Activated CD4-positive, alpha-beta T cell treated with anti-CD3 and anti-CD28 coated beads, Interleukin-2, amount 10 ng/mL, durations not matched to agents 7 days and 5 days (primary cell): ENCODE measurements at places on chromosomes 13 and 19. TPM values are rescaled to one million over a fixed set of nuclear protein-coding genes. Genes with fewer than 3 reads are reported as not detected.

GRCh38 chr13:50690006-50690405 is 153.5 kb downstream of the DLEU7 start:
- no peaks in the 10 kb centered on the region for H3K36me3 ChIP-seq
- no peak for DNase-seq
- H3K27ac ChIP-seq = no peak overlapping the region
- H3K27me3 ChIP-seq = peaks cover 2% of the 10 kb centered on the region

ADGRE3 gene
- not detected for total RNA-seq

GRCh38 chr19:6069268-6069791 is 41.0 kb downstream of the RFX2 start:
- no peaks in the 10 kb centered on the region for H3K36me3 ChIP-seq
- DNase-seq = peak; percentile 17
- peaks cover 17% of the 10 kb centered on the region for H3K27me3 ChIP-seq
- H3K27ac ChIP-seq = peak overlapping the region; percentile 79
- no peak overlapping the region for H3K4me3 ChIP-seq

DNA sequence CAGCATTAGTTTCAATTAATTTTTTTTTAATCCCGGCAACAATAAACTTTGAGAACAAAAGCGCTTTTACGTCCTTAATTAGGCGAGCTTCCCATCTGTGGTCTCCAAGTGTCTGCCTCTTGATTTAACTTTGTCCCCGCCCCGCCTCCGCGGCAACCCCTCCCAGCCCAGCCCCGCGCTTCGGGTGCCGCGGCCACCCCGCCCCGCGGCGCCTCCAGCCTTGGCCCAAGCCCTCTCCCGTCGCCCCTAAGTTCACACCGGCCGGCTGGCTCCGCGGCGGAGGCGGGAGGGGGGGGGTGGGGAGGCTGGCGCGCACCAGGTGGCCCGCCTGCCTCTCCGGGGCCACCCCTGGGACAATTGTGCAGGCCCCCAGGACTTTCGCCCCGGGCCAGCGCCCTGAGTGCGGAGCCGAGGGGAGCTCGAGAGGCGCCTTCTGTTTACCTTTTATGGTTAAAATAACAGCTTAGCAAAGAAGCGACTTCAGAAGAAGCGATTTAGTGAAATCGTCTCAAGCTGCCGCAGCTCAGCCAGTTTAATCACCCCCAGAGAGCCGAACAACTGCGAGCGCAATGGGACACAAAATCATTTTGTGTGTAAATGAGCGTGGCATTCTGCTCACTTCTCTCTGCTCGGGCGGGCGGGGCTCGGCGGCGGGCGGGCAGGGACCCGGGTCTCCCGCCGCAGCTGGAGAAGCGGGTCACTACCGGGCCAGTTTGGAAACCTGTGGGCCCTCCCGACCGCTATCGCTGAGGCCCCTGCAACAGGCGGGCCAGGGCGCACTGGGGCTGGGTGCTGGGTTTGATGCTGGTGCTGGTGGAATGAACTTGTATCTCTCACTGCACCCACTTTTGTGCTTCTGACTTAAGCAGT is 1.4 kb downstream of the KCTD15 start:
- H3K27me3 ChIP-seq = peaks cover 34% of the 10 kb centered on the region
- H3K36me3 ChIP-seq = no peaks in the 10 kb centered on the region
- peaks cover 2% of the 10 kb centered on the region for H3K4me1 ChIP-seq
- DNase-seq = no peak
- H3K27ac ChIP-seq = no peak overlapping the region

GRCh38 chr13:108425056-108425455 is 155.5 kb downstream of the TNFSF13B start:
- no peaks in the 10 kb centered on the region for H3K4me1 ChIP-seq
- no peaks in the 10 kb centered on the region for H3K27me3 ChIP-seq
- H3K27ac ChIP-seq = no peak overlapping the region
- DNase-seq = no peak

FLT1 gene
- total RNA-seq = 0.71 TPM

DNA sequence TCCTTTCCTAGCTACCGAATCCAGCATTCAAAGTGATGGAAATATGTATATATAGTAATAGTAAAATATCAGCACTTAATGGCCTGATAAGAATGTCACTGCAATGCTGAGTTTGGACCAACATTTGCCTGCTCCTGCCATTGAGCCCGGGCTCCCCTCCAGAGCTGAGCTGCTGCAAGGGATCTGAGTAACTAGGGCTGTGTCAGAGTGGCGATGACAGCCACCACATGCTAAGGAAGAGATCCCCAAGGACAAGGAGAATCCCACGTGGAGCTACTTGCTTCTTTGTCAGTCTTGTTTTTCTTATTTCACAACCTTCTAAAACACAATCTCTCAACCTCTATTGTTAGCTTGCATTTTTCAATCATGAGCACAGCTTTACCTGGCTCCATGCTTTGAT is 19.5 kb upstream of the ALOX5AP start:
- H3K27ac ChIP-seq = no peak overlapping the region
- H3K4me1 ChIP-seq = peaks cover 36% of the 10 kb centered on the region
- H3K4me3 ChIP-seq = no peak overlapping the region
- no peaks in the 10 kb centered on the region for H3K36me3 ChIP-seq
- H3K27me3 ChIP-seq = peaks cover 3% of the 10 kb centered on the region
- no peak for DNase-seq

DNA sequence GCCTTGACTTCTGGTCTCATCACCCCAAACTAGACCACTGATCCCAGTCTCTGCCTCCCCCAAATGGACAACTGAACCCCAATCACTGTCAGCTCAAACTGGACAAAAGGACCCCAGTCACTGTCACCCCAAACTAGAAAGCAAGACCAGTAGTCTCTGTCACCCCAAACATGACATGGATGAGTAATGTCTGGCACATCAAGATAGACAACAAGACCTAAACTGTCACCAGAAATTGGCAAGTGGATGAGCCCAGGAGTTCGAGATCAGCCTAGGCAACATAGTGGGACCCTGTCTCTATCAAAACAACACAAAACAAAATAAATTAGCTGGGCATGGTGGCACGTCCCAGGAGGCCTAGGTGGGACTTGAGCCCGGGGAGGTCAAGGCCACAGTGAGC is 12.0 kb downstream of the RABAC1 start:
- no peak overlapping the region for H3K27ac ChIP-seq
- DNase-seq = no peak
- peaks cover 40% of the 10 kb centered on the region for H3K4me1 ChIP-seq

DNA sequence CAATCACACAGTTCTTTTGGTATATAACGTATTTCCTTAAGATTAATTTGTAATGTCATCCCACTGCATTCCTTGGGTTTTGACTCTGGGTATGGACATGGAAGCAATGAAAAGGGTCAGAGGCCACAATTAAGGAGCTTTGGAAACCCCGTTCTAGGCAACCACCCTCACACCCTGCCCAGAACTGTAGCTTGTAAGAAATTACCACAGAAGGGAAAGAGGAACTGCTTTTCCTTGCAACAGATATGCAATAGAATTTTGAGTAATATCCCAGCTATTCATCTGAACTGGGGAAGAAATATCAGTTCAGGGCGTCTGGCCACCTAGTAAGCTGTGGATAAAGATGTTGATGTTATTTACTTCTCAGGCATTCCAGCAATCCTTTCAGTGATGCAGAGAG is 985 bp upstream of the CLC start:
- H3K4me3 ChIP-seq = no peak overlapping the region
- no peak overlapping the region for H3K27ac ChIP-seq
- peaks cover 9% of the 10 kb centered on the region for H3K4me1 ChIP-seq
- no peaks in the 10 kb centered on the region for H3K36me3 ChIP-seq
- no peak for DNase-seq
- peaks cover 12% of the 10 kb centered on the region for H3K27me3 ChIP-seq

DNA sequence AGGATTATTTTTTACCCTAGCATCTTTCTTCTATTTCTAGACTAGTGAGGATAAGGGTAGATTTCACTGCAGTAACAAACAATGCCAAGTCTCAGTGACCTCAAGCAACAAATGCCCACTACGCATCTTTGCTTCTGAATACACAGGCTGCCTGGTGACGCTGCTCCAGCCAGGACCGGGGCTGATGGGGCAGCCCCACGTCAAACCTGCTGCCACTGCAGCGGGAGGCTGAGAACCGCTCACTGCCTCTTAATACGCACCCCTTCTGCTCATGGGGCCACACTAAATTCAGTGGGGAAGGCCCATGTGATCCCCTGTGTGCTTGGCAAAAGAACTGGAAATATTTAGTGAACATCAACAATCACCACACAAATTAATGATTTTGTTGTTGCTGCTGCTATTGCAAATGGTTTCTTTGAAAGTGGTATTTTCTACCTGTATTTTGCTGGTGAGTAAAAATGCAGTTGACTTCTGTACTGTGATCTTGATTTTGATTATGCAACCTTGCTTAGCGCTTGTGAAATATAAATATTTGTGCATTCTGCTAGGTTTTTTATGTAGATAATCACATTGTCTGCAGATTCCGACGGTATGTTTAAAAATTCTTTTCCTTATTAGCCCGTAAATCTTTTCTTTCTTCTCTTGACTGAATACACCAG is 139.5 kb upstream of the SPACA7 start:
- no peaks in the 10 kb centered on the region for H3K27me3 ChIP-seq
- no peak overlapping the region for H3K4me3 ChIP-seq
- no peak overlapping the region for H3K27ac ChIP-seq
- H3K4me1 ChIP-seq = no peaks in the 10 kb centered on the region
- H3K36me3 ChIP-seq = no peaks in the 10 kb centered on the region
- no peak for DNase-seq

- H3K4me3 ChIP-seq = no peak overlapping the region
- no peaks in the 10 kb centered on the region for H3K36me3 ChIP-seq
- H3K27me3 ChIP-seq = peaks cover 45% of the 10 kb centered on the region
- peaks cover 10% of the 10 kb centered on the region for H3K4me1 ChIP-seq
- H3K27ac ChIP-seq = no peak overlapping the region
- no peak for DNase-seq
These were observed 5.4 kb downstream of the MEIS3 start for GRCh38 chr19:47413941-47414340.

DNA sequence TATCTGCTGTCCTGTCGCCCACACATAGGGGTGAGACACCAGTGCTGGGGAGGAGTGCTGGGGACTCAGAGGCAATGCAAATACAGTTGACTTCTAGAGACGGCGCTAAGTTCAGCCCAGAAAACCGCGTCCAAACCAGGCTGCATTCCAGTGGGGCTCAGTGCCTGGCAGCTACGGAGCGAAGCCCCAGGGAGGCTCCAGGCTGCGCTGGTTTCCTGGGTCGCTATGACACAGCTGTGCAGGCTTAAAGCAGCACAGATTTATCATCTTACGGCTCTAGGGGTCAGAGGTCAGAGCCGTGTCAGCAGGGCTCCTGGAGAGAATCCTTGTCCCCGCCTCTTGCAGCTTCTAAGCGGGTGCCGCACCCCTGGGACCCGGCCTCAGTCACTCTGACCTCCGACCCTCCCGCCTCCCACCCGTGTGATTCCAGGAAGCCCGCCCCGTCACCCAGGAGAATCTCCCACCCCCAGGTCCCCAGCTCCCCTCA is 61.6 kb downstream of the ANKRD10 start:
- peaks cover 12% of the 10 kb centered on the region for H3K4me1 ChIP-seq
- peaks cover 19% of the 10 kb centered on the region for H3K27me3 ChIP-seq
- DNase-seq = no peak
